ENCODE measurements at places on chromosomes 3 and 15. TPM values are rescaled to one million over a fixed set of nuclear protein-coding genes. Genes with fewer than 3 reads are reported as not detected.

The GOLGA8O gene
- 0.39 TPM for total RNA-seq

The PIGX gene
- total RNA-seq = 14.4 TPM

The SKOR1 gene
- total RNA-seq = 0.07 TPM

The GPR15 gene
- total RNA-seq = not detected

The ABHD14A gene
- total RNA-seq = 24.5 TPM

The SPG21 gene
- 50.2 TPM for total RNA-seq

The C3orf70 gene
- total RNA-seq = 1.8 TPM

The POTEB2 gene
- not detected for total RNA-seq

The C2CD4B gene
- total RNA-seq = 1.3 TPM

The KBTBD13 gene
- 7.3 TPM for total RNA-seq

The DUOXA2 gene
- not detected for total RNA-seq

The INAFM2 gene
- total RNA-seq = 34.5 TPM

The PRR23E gene
- not detected for total RNA-seq

The CD47 gene
- total RNA-seq = 43.5 TPM

The ULK3 gene
- 21.3 TPM for total RNA-seq

The SMCO1 gene
- 67.4 TPM for total RNA-seq

The CYP1A1 gene
- total RNA-seq = not detected

The FBXL2 gene
- total RNA-seq = 1.9 TPM

The TMOD3 gene
- 24.3 TPM for total RNA-seq

All from heart right ventricle (tissue), 16 donors.